H9 (cell line): ENCODE measurements at places on chromosomes 13 and 19. TPM values are rescaled to one million over a fixed set of nuclear protein-coding genes. Genes with fewer than 3 reads are reported as not detected.
A peak's percentile ranks its signal among the peaks of the same experiment; 100 is the strongest.

- no peak overlapping the region for H3K4me3 ChIP-seq
- no peaks in the 10 kb centered on the region for H3K27me3 ChIP-seq
- no peak for DNase-seq
- H3K4me1 ChIP-seq, result no peaks in the 10 kb centered on the region
- H3K36me3 ChIP-seq, result no peaks in the 10 kb centered on the region
Measured at GRCh38 chr13:38905861-38906260, 84.8 kb downstream of the STOML3 start.

DNA sequence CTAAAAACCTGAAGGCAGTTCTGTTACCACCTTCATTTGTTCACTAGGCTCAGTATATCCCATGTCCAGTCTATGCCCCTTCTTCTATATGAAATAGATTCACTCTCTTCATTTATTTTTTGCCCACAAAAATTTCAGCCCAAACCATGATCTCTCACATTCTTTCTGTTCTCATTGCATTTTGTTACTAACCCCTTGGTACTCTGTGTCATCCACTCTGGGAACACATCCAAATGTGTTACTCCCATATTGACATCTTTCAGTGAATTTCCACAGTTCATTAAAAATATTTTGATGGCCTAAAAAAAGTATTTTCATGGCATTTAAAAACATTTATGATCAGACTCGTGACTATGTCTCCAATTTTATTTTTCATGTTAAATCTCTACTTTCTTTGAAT, 378.9 kb downstream of the SLITRK1 start:
- H3K4me3 ChIP-seq, result no peak overlapping the region
- H3K27me3 ChIP-seq, result no peaks in the 10 kb centered on the region
- no peaks in the 10 kb centered on the region for H3K36me3 ChIP-seq
- DNase-seq, result no peak
- no peaks in the 10 kb centered on the region for H3K4me1 ChIP-seq

DNA sequence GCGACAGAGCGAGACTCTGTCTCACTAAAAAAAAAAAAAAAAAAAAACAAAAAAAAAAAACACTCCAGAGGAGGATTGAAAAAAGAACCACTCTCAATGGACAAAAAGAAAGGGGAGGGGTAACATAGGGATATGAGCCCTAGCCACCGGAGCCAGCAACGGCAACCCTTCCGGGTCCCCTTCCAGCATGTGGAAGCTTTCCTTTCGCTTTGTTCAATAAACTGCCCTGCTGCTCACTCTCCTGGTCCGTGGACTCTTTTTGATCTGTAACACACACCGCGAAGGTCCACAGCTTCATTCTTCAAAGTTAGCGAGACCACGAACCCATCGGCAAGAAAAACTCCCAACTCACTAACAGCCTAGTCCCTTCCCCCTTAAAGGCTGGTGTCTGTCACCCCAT, 1.0 kb upstream of the REX1BD start:
- no peak overlapping the region for H3K27ac ChIP-seq
- H3K36me3 ChIP-seq, result peaks cover 13% of the 10 kb centered on the region
- peaks cover 2% of the 10 kb centered on the region; the same call in 1 of the 2 replicates for H3K4me1 ChIP-seq
- H3K27me3 ChIP-seq, result no peaks in the 10 kb centered on the region
- no peak for DNase-seq

GRCh38 chr19:13398780-13399726, 107.2 kb downstream of the CACNA1A start:
- no peaks in the 10 kb centered on the region for H3K27me3 ChIP-seq
- DNase-seq, result no peak
- no peak overlapping the region for H3K27ac ChIP-seq
- no peak overlapping the region for H3K4me3 ChIP-seq
- no peaks in the 10 kb centered on the region for H3K36me3 ChIP-seq
- H3K4me1 ChIP-seq, result peaks cover 7% of the 10 kb centered on the region

Gene CACNA1A
- total RNA-seq, result 7.9 and 8.0 TPM in 2 replicates

DNA sequence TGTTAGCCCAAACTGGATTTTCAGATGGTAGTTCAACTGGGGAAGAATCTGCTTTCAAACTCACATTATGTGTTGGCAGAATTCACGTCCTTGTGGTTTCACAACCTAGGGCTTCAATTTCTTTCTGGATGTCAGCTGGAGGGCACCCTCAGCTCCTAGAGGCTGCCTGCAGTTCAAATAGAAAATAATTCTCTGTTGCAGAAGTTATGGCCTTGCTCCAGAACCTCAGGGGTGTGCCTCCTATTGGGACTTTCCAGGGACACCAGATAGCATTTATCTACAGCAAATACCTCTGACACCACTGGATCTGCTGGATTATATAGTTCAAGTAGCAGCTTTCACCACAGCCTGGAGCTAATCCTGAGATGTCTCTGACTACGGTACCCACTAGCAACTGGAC, 11.8 kb upstream of the RB1 start:
- H3K36me3 ChIP-seq, result no peaks in the 10 kb centered on the region
- H3K27me3 ChIP-seq, result no peaks in the 10 kb centered on the region
- H3K4me1 ChIP-seq, result no peaks in the 10 kb centered on the region
- no peak overlapping the region for H3K4me3 ChIP-seq
- H3K27ac ChIP-seq, result no peak overlapping the region

Gene ZNF540
- 0.20 and 0.22 TPM in 2 replicates for total RNA-seq

DNA sequence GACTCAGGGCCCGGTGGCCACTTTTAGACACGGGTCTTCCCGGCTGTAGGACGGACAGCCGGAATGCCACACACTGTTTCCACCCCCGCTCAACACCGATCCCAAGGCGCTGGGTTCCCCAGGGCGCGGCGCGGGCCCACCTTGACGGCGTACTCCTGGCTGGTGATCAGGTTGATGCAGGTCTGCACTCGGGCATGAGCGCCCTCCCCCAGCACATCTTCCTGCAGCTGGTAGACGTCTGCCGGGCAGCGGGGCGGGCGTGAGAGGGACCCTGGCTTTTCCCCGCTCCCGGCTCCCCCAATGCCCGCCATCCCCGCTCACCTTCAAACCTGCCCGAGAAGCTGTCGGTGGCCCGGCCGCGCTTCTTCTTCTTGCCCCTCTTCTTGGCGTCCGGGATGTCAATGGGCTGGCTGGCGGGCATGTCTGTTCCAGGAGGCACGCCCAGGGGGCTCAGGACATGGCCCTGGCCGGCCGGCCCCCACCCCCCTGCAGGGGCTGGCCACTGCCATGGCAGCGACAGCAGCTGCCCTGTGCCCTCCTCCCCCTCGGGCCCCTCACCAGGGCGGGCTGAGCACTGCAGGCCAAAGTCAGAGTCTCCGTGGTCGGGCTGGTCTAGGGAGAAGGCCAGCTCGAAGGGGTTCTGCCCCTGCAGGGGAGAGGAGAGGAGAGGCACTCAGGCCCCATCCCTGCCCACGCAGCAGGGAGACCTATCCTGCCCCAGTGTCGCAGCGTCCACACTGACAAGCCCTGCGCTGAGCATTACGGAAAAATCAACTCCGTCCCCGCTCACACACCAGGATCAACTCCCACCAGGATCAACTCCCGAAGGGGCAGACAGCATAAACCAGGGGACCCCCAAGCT, 4.8 kb downstream of the MKNK2 start:
- no peak overlapping the region for H3K4me3 ChIP-seq
- H3K27me3 ChIP-seq, result no peaks in the 10 kb centered on the region
- H3K4me1 ChIP-seq, result no peaks in the 10 kb centered on the region; the same call in 1 of the 2 replicates
- peaks cover 11% of the 10 kb centered on the region for H3K36me3 ChIP-seq
- H3K27ac ChIP-seq, result no peak overlapping the region

Gene CCNA1
- total RNA-seq, result 2.4 and 2.7 TPM in 2 replicates

GRCh38 chr13:43797869-43798268, 11.1 kb upstream of the ENOX1 start:
- no peaks in the 10 kb centered on the region for H3K36me3 ChIP-seq
- no peak overlapping the region for H3K27ac ChIP-seq
- H3K4me3 ChIP-seq, result no peak overlapping the region
- no peaks in the 10 kb centered on the region for H3K27me3 ChIP-seq

Gene IZUMO4
- 2.1 and 3.0 TPM in 2 replicates for total RNA-seq

Gene THSD1
- 0.22 and 0.26 TPM in 2 replicates for total RNA-seq

Gene ZNF112
- 3.3 and 4.2 TPM in 2 replicates for total RNA-seq

DNA sequence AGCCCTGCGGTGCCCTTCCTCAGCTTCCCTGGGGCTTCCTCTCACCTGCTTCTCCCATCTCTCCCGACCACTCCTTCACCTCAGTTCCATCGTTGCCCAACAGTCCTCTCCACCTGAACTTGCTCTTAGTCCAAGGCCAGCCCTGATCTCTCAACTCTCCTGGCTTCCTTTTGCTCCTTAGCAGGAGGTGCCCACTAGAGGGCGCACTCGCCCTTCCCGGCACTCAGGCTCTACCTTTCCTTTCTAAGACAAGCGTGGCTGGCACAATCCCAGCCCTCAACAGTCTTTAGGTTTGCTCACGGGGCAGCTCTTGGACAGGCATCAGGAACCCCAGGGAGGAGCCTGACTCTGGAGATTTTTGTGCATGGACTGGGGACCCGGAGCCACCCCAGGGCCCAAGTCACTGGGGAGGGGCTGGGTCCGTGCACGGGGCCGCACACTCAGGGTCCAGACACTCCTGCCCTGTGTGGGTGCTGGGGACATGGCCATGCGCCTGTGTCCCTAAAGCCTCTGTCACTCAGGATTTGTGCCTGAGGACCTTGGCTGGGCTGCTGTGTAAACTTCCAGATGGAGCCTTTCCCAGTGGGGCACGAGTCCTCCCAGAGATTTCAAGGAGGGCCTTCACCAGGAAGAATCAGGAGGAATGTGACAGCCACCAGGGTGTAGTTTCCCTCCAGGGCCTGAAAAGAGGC, 12.1 kb upstream of the CEACAM8 start:
- no peak overlapping the region for H3K27ac ChIP-seq
- DNase-seq, result peak; percentile 76
- no peak overlapping the region for H3K4me3 ChIP-seq
- no peaks in the 10 kb centered on the region for H3K36me3 ChIP-seq

DNA sequence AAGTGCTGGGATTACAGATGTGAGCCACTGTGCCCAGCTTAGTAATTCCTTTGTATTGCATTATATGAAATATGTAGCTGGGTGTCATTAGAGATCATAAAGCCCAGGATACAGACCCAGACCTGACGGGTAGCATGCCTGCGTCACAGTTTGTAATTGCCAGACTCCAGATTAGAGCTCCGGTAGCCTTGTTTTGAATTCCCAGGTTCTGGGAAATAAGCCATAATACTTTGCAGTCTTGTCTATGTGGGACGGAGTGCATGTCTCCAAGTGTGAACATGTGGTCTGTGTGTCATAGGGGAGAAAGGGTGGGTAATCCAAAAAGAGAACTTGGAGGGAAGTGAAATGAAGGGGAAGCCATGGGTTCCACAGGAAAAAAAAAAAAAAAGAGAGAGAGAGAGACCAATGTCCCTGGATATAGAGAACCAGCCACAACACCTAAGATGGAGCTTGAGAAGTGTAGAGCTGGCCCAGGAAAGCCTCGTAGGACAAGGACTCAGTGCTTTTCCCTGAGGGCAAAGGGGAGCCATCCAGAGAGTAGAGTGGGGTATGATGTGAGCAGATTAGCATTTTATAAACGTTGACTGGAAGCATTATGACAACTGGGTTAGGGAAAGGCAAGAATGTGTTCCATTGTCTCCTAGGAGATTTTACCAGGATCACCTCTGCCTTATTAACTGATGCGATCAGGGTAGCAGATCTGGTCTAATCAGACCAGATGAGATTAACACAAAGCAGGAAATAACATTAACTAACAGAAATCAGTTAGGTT, 2.6 kb downstream of the ZSCAN4 start:
- no peak overlapping the region for H3K27ac ChIP-seq
- no peak overlapping the region for H3K4me3 ChIP-seq
- H3K4me1 ChIP-seq, result peaks cover 3% of the 10 kb centered on the region; the same call in 1 of the 2 replicates
- no peaks in the 10 kb centered on the region for H3K36me3 ChIP-seq
- DNase-seq, result no peak
- no peaks in the 10 kb centered on the region for H3K27me3 ChIP-seq

GRCh38 chr13:19713186-19713965, 69.4 kb downstream of the PSPC1 start:
- H3K27me3 ChIP-seq, result no peaks in the 10 kb centered on the region
- H3K27ac ChIP-seq, result no peak overlapping the region
- peaks cover 6% of the 10 kb centered on the region for H3K36me3 ChIP-seq

DNA sequence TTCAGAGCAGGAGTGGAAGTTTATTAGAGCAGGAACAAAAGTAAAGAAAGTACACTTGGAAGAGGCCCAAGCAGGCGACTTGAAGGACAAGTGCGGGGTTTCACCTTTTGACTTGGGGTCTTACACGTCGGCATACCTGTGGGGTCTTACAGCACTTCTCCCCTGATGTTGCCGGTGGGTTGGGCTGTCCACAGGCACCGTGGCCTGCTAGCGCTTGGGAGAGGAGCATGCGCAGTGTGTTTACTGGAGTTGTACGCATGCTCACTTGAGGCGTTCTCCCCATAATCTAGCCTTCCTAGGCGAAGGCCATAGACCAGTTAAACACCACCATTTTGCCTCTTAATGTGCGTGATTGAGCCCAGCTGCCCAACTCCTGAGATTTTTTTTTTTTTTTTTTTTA, 25.0 kb upstream of the PLEKHF1 start:
- H3K4me1 ChIP-seq, result no peaks in the 10 kb centered on the region; the same call in 1 of the 2 replicates
- H3K27ac ChIP-seq, result no peak overlapping the region
- H3K27me3 ChIP-seq, result no peaks in the 10 kb centered on the region
- no peaks in the 10 kb centered on the region for H3K36me3 ChIP-seq
- DNase-seq, result no peak

- H3K27me3 ChIP-seq, result no peaks in the 10 kb centered on the region
Measured at GRCh38 chr19:39446365-39447084, 1.1 kb downstream of the SUPT5H start.

DNA sequence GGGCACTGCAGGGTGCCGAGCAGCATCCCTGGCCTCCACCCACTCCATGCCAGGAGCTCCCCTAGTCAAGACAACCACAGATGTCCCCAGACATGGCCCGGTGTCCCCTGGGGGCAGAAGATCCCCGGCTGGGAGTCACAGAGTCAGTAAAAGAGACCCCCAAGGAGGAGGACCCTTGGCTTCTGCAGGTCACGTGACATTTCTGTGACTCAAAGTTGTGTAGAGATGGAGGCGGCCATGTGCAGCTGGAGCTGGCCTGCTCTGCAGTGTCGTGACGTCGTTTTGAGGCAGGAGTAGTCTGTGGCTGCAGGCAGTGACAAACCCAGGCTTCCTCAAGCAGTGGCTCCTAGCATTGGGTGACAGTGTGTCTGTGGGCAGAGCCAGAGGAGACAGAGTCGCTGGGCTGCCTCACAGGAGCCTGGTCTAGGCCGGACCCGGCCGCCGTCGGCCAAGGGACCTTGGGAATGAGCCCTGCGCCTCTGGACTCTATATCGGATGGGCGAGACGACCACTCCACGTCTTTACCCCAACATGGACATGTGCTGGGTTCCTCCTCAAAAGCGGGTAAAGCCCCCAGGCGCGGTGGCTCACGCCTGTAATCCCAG, 7.7 kb upstream of the DIRAS1 start:
- no peak overlapping the region for H3K4me3 ChIP-seq
- H3K27me3 ChIP-seq, result no peaks in the 10 kb centered on the region
- no peaks in the 10 kb centered on the region; the same call in 1 of the 2 replicates for H3K4me1 ChIP-seq
- H3K36me3 ChIP-seq, result peaks cover 7% of the 10 kb centered on the region
- no peak overlapping the region for H3K27ac ChIP-seq

Gene C19orf12
- 17.2 and 17.5 TPM in 2 replicates for total RNA-seq

Gene ZNF626
- 17.5 and 18.3 TPM in 2 replicates for total RNA-seq

Gene ZNF491
- total RNA-seq, result 0.61 and 0.77 TPM in 2 replicates

DNA sequence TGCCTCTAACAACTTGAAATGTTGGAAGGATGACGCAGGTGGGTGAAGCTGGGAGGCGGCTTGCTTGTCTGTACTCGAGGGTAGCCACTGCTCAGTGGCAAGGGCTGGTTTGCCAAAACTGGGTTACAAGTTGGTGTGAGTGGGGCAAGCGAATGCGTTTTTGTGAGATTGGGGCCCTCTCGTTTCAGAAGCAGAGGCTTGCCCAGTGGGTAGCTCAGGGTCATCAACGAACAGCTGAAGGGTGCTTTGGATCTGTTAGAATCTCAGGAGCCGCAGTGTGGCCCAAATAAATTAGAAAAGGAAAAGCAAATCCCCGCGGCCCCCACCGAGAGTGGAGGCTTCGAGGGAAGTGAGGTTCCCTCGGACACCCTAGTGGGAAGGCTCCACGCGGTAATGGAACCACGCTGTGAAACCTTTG, 7.3 kb downstream of the ATP4B start:
- H3K4me3 ChIP-seq, result no peak overlapping the region
- no peak overlapping the region for H3K27ac ChIP-seq
- no peak for DNase-seq
- H3K36me3 ChIP-seq, result peaks cover 33% of the 10 kb centered on the region
- H3K27me3 ChIP-seq, result no peaks in the 10 kb centered on the region
